Right renal pelvis (tissue), 4 donors: ENCODE measurements at places on chromosomes 2 and 18. TPM values are rescaled to one million over a fixed set of nuclear protein-coding genes. Genes with fewer than 3 reads are reported as not detected.

The CYP27A1 gene
- polyA plus RNA-seq = 57.6 TPM

GRCh38 chr2:98538280-98539041 is 69.9 kb downstream of the COA5 start:
- no peak for DNase-seq

DNA sequence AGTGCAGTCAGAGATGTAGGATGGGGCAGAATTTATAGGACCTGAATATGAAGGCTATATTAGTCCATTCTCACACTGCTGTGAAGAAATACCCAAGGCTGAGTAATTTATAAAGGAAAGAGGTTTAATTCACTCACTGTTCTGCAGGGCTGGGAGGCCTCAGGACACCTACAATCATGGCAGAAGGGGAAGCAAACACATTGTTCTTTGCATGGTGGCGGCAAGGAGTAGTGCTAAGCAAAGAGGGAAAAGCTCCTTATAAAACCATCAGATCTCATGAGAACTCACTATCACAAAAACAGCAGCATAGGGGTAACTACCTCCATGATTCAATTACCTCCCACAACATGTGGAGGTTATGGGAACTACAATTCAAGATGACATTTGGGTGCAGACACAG is 76.8 kb upstream of the MSTN start:
- DNase-seq = no peak

The TMEFF2 gene
- polyA plus RNA-seq = 10.8 TPM

DNA sequence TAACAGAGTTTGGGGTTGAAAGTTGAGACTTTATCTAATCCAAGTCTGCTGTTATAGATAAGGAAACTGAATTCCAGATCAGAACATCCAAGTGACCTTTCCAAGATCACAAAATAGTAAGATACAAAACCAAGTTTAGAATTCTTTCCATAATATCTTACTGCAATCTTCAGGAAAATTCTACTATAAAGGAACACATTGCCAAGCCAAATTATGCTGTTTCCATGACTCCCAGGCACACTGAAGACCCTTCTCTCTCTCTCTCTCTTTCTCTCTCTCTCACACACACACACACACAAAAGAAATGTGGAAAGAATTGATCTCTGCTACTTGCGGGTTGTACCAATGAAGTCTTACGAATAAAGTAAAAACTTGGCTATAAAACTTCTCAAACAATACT is 398.4 kb downstream of the METTL4 start:
- DNase-seq = no peak

The RAD51AP2 gene
- polyA plus RNA-seq = 0.18 TPM

GRCh38 chr18:31931886-31932240 is 11.1 kb downstream of the TRAPPC8 start:
- DNase-seq = no peak

DNA sequence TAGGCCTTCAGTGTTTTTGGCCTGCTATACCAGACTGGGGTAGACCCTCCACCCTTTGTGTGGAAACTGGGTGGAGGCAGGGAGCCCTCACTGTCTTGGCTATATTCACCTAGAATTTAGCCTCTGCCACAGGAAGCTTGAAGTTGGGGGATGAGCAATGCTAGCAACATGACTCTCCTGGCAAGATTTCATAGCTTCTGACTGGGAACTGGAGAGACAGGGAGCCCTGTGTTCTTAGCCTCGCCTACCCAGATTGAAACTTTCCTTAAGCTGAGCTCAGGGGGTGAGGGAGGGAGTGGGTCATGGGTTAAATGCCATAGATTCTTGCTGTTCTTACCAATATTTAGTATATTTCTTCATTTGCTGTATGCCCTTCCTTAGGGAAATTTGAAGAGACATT is 46.8 kb upstream of the FAM98A start:
- DNase-seq = no peak

The ZAP70 gene
- polyA plus RNA-seq = 2.2 TPM

The EVX2 gene
- not detected for polyA plus RNA-seq

The RRM2 gene
- polyA plus RNA-seq = 46.6 TPM

The PPP1R1C gene
- 1.7 TPM for polyA plus RNA-seq

DNA sequence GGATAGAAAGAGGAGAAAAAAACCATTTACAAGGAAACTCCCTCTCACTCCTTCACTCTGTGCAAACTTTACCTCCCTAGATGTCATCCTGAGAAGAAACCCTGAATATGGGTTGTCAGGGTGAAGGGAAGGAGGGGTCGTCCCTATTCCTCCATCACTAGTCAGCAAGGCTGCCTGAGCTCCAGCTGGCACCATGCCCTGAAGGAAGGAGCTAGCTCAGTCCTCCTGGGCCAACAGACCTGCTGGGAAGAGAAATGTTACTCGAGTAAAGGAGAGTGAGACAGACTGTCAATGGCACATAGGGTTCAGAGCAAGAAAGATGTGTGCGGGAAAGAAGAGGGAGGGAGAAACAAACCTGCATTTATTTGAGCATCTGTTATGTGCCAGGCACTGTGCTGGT is 18.3 kb upstream of the EPAS1 start:
- no peak for DNase-seq

GRCh38 chr2:16049406-16049805 is 109.1 kb downstream of the MYCN start:
- no peak for DNase-seq

DNA sequence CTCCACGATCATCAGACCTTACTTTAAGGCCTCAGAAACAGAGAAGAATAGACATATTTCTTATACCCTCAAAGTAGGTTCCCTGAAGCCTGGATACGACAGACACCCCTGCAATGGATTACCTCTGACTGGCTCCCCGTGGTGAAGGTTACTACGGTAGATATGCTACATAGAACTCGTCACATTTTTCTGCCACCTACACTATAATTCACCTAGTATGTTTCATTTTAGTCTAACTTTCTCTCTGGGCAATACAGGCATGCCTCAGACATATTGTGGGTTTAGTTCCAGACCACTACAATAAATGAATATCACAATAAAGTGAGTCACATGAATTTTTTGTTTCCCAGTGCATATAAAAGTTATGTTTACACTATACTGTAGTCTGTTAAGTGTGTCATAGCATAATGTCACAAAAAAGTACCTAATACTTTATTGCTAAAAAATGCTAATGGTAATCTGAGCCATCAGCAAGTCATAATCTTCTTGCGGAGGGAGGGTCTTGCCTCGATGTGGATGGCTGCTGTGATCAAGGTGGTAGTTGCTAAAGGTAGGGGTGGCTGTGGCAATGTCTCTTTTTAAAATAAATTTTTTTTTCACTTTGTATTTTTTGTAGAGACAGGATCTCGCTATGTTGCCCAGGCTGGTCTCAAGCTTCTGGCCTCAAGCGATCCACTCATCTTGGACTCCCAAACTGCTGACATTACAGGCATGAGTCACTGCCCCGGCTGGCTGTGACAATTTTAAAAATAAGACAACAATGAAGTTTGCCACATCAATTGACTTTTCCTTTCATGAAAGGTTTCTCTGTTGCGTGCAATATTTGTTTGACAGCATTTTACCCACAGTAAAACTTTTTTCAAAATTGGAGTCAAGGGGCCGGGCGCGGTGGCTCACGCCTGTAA is 64.6 kb downstream of the TGIF1 start:
- no peak for DNase-seq

The RBM44 gene
- 0.70 TPM for polyA plus RNA-seq

- no peak for DNase-seq
Observed at GRCh38 chr2:226655871-226656270, 143.7 kb downstream of the IRS1 start.

DNA sequence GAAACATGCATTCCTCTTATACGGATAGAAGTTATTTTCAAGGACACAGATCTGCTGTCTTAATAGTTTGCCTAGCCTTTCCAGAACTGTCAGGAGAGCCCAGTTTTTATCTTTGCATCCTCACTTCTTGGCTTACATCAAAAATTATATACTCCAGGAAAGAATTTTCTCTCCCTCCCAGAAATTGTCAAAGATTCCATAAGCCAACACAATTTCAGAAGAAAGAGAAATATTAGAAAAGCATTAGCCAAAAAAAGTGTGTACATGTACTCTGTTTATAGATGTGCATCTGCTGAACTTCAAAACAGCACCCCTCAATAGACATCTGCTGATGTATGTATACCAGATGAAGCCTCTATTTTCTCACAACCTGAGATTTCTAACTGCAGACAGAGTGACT is 210.4 kb downstream of the METTL4 start:
- DNase-seq = no peak

DNA sequence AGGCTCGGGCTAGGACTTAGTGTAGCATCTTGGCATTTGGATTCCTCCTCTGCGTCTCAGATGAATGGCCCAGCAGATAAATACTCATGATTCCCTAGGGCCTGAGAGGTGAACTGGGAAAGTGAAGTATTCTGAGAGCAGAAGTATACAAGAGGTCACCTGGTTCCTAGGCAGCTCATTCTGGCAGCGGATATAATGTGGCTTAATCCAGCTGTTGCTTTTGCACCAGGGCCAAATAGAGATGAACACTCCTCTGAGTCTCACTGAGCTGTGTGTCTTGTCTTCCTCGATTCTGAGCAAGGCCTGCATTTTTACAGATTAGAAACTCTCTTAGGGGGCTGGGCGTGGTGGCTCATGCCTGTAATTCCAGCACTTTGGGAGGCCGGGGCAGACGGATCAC is 196.1 kb downstream of the SLC4A3 start:
- no peak for DNase-seq

GRCh38 chr18:58768293-58768974 is 96.2 kb upstream of the ZNF532 start:
- peak; percentile 51 for DNase-seq

DNA sequence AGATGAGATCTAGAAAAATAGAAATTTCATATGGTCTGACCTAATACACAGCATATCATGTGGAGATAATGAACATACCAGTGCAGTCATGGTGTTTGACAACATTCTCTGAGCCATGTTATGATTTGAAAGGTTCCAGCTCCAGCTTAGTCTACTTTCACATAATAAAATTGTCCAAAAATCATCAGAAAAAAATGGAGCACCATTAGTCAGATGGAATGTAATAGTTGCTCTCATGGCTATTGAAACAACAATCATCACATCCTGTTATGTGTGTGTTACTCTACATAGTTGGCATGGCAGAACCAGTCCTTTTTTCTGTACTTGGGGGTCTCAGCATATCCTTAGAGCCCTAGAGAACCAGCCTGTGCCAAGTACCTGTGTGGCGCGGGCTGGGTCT is 678.9 kb upstream of the FANCL start:
- DNase-seq = no peak

The L3MBTL4 gene
- polyA plus RNA-seq = 5.2 TPM

The REG1B gene
- not detected for polyA plus RNA-seq

The ZNF804A gene
- polyA plus RNA-seq = 1.3 TPM
